ENCODE measurements at places on chromosomes 3 and 15.

- DNase-seq, result peak; percentile 29
Measured at GRCh38 chr3:138348754-138349739, 668 bp downstream of the MRAS start.

DNA sequence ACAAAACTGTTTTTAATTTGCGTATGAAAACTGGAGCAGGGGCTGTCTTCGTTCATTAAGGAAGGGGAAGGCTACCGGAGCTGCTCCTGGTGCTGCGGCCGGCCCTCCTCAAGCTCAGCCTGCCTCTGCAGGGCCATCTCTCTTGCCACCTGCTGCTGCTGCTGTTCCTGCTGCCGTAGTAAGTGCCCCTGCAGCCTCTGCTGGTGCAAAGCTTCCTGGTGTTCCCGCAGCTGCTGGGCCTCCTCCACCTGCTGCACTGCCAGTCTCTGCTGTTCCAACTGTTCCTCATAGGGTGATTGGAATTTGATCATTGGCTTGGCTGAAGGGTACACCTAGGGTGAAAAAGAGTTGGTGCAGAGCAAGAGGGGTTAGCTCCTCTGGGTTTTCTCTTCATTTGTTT, 66.0 kb downstream of the GOLIM4 start:
- DNase-seq, result no peak

GRCh38 chr3:59542276-59542675, 492.5 kb upstream of the CFAP20DC start:
- no peak for DNase-seq

DNA sequence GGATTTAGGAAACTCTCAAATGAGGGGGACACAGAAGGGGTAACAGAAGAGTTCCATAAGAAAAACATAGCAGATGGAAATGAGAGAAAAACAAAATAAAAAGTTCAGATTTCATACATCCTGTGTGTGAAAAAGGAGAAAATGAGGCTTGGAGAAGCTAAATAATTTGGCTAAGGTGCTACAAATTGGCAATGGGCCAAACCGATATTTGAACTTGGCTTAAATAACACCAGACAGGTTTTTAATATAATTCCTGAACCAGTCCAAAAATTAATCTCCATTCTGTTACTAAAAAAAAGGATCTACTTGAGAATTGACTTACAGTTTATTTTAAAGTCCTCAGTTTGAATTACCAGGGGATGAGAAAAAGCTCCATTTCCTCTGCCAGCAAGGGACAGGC, 342.9 kb upstream of the DPH6 start:
- DNase-seq, result no peak

DNA sequence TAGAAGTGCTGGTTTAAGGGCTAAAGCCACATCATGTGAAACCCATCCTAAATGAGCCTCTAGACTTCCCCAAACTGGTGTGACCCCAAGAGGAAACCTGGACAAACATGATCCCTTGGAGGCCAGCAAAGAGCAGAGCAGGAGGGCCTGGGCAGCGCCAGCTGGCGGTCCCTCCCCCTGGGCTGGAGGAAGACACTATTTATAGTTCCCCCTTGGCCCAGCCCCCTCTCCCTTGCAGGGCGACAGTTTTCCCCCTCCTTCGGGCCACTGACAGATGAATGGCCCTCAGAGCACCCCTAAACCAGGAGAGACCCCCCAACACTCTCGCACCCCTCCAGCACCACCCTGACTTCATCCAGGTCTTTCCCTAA, 2.9 kb downstream of the UCN2 start:
- DNase-seq, result peak; percentile 22

DNA sequence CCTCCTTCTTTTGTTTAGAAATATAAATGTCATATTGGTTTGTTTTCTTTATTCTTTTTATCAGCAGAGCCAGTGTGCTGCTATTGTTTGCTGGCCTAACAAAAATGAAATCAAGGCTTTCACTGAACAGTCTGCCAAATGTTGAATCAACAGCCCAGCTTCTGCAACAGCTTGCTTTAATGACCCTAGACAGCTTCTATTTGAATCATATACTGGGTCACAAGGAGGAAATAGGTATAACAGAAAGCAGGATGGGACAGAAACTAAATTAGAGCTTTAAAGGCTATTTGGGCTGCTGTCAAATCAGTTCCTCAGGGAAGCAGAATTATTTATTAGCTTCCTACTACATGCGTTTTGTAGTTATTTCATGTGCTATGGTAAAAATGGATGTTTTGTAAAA, 12.1 kb upstream of the DNAJC13 start:
- DNase-seq, result no peak

- no peak for DNase-seq
Measured at GRCh38 chr3:29236146-29236840, 44.6 kb upstream of the RBMS3 start.

- DNase-seq, result no peak
Measured at GRCh38 chr3:63861306-63861705, 2.3 kb downstream of the THOC7 start.

DNA sequence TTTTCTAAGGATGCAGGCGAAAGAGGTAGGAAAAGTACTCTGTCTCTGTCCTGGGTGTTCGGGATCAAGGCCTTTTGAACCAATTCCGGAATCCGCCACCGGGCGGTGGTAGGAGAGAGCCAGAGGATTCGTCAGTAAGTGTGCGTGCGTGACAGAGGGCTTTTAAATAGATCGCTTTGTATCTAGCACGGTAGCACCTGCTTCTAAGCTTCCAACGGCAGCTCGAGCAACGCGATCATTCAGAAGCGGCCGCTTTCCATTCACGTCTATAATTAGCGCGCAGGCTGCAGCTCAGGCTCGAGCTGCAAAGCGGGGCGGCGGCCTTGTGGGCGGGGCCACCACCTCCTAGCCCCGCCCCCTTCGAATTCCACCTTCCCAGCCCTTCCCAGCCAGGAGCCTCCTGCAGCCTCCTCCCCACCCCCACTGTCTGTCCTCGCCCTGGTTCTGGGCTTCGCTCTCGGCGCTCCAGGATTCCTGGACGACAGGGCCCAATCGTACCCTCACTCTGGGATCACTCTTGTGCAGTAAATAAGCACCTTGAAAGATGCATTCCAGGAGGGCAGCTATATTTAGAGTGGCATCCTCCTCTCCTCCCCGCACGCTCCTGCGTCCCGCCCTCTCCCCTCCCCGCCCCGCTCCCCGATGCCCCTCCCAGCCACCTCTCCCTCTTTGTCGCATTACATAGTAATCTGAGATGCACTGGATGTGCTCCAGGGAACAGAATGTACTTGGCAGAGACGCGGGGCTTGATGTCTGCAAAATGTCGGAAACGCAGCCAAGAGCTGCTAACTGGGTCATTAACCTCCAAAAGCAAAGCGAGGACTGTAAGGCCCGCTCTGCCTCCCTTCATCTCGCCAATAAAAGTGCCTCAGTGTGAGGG, 224.1 kb upstream of the TPRG1 start:
- DNase-seq, result peak; percentile 88

DNA sequence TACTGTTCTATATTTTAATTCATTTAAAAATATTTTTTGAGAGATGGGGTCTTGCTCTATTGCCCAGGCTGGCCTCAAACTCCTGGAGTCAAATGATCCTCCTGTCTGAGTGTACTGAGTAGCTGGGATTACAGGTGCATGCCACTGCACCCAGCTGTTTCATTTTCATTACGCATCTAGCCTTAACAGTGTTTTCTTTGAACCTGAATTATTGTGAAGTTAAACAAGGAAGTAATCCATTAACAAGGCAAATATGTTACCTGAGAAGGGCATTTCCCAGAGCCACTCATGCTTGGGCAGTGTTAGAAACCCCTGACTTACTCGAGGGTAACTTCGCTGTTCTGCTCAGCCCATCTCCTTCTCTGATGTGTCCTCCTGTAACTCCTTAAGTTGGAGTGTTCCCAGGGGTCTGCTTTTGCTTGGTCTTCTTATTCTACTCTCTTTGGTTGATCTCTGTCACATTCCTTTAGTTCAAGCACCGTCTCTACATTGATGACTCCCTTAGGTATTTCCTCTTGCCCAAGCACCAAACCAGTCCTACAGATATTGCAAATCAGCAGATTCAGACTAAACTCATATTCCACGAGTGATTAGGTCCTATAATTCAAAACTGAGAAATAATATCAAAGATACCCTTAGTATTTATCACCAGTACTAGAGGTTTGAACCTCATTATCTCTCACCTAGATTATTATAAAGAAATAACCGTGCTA, 107.9 kb downstream of the STAC start:
- no peak for DNase-seq

DNA sequence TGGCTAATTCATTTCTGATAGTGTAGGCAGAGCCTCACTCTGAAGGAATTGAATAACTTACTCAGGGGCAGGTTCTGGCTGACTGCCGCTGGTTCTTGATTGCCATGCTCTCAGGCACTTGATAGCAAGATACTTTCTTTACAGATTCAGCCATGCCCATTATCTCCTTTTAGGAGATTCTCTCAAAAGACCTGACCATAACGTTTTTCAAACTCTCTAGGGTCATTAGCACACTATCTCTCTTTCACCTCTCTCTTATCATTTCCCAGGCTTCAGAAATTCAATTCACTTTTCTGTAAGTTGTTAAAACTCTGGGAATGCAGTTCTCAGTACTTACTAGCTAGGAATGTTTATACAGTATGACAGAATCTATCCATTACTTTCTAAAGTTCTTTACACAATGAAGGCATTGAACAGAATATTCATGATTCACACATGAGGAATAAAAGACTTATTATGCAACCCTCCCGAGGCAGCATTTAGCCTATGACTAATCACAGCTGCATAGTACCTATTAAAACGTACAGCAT, 850.3 kb upstream of the CADM2 start:
- DNase-seq, result peak; percentile 71

DNA sequence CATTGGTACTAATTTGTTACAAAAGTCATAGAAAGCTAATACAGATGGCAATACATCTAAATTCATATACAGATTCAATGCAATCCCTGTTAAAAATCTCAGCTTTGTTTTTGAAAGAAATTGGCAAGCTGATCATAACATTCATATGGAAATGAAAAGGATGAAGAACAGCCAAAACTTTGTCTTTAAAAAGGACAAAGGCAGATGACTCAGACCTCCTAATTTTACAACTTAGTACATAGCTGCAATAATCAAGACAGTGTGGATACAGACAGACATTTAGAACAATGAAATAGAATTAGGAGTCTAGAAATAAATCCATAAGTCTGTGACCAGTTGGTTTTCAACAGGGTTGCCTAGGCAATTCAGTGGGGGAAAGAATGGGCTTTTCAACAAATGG, 63.3 kb downstream of the AQP9 start:
- DNase-seq, result peak; percentile 46

DNA sequence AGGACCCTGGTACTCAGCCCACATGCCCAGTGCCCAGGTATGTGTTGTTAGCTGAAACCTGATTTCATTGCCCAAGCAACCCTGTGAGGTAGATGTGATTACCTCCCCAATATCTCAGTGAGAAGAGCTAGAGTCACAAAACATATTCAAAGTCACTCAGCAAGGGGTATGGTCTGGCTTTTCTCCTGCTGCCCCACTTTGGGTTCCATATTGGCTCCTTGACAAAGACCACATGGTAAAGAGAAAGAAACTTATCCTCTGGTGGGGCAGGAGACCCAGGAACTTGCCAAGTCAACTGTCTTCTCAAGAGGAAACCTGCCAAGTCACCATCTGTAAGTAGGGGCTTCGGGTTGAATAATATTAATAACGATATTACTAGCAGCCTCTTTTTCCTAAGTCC, 148.3 kb upstream of the LMCD1 start:
- no peak for DNase-seq

DNA sequence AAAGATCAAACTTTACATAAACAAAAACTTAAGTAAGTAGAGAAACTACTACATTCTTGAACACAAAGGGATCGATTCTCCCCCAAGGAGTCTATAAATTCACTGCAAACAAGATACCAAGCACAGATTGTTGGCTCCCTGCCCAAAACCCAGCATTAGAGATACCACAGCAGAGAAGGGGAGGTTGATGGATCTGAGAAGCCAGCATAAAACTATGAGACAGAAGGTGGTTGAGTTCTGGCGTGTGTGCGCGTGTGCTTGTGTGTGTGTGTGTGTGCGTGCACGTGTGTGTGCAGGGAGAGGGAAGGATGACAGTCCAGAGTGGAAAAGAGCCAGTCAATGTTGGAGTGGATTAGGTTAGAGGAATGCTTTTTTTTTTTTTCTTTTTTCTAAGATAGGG, 143.2 kb upstream of the PRR20G start:
- peak; percentile 2 for DNase-seq

GRCh38 chr15:38242055-38242454, 10.6 kb upstream of the SPRED1 start:
- no peak for DNase-seq

DNA sequence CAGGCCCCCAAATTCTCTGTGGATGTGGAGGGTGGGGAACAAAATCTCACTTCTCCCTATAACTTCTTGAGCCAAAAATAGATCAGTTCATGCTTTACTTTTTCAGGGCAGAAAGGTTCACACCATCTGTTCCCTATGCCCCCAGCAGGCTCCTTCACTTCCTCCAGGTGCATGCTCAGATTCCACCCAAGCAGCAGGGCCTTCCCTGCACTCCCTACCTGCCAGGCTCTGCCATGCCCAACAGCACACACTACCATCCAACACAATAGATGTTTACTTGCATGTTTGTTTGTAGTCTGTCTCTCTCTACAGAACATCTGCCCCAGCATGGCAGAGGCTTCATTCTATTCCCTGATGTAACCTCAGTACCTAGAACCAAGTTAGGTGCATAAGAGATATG, 43.3 kb downstream of the GABRB3 start:
- no peak for DNase-seq

DNA sequence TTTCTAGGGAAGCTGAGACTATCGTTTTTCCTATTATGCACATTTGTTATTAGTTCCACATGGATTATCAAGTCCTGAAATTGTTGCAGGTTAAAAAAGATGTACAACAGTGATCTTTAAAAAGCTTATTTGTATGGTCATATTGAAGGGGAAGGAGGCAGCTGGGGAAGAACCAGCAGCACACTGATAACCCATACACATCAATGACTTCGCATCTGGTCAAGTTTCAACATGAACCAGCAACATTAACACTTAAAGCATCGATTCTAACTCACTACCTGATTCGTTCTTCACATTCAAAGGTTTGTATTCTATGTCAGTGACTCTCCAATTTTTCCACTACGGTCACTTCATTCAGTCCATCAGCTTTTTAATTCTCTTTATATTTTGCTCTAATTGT, 56.4 kb downstream of the NCEH1 start:
- no peak for DNase-seq
